ENCODE measurements at places on chromosomes 2 and 18. TPM values are rescaled to one million over a fixed set of nuclear protein-coding genes. Genes with fewer than 3 reads are reported as not detected.

- no peak for ATAC-seq
These were observed 73.9 kb downstream of the TGOLN2 start for GRCh38 chr2:85253890-85254289.

DNA sequence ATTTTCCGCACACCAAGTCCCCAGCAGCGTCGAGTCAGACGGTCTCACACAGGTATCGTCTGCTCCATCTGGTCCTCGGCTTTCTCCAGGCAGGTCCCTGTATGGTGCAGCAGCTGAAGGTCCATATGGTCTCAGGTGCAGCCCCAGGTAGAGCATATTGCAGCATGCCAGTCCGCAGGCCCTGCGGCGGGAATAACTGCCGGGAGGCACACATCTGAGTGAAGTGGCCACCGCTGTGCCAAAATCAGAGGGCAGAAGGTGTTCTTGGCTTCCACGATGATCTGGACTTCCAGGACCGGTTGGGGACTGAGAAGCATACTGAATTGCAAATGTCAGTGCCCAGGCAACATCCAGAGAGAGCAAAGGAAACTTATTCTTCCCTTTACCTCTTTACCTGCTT, 320.3 kb downstream of the RNF144A start:
- no peak for ATAC-seq

- peak; percentile 90 for ATAC-seq
These were observed 413.5 kb downstream of the TXNL1 start for GRCh38 chr18:56224669-56225561.

DNA sequence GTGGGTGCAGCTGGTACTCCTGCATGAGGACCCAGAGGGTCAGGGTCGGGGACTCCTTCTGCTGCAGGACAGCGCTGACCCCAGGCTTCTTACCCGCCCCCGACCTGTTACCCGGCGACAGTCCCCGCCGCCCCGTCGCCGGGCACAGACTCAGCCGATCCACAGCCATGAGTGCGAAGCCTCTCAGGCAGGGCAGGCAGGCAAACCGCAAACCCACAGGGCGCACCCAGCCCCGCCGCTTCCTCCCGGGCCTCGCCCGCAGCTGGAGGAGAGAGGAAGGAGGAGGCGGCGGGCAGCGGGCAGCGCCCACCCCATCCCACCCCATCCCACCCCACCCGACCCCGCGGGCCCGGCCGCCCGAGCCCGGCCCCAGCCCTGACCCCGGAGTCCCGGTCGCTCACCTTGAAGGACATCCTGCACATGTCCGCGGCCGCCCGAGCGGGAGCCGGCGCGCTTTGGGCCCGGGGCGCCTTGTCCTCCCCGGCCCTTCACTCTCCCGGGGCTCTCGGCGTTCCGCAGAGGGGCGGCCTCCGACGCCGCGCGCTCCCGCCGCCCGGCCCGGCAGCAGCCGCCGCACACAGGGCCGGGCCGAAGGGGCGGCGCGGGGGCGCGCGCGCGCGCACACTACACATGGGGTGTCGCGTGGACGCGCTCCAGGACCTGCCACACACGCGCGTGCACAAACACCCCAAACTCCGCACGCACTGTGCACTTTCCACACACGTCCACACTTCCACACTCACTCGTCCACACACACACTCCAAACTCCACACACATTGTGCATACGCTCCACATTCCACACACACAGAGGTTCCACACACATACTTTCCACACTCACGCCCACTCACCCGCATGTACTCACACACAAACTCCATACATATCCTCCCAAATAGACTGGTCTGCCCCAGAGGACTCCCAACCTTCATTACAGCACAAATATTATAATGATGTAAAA, at the start of gene ANKRD29:
ANKRD29 (minus strand) TSS at position 603 of the 955 bp plus-strand sequence; CDS start at position 422, 181 bp downstream.
- peak; percentile 89 for ATAC-seq

- ATAC-seq = no peak
These were observed 24.8 kb downstream of the BOLL start for GRCh38 chr2:197760293-197760657.

- no peak for ATAC-seq
These were observed 62.9 kb downstream of the AQP4 start for GRCh38 chr18:26802330-26803200.

DNA sequence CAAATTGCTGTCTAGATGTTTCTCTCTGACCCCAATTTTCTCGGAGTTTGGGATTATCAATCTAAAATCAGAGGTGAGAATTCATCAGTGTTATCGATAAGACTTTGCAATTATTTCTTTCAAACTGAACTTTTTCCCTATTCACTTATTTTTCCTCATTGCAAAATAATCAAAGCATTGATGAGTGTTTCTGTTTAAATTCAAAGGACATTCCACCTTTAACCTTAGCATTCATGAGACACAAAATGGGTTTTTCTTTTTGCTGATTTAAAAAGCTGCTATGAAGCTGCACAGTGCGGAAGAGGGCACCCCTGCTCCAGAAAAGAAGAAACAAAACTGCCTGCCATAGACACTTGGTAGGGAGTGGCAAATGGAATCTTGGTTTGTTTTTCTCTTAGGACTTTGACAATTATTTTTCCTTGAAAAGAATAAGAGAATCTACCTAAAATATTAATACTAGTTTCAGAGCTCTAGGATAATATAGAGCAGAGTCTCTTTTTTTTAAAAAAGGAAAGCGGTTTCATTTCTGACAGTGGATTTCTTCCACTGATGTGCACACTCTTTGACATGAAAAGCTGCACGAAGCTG, 203.4 kb downstream of the TGIF1 start:
- ATAC-seq = no peak

- peak; percentile 65 for ATAC-seq
These were observed 34.2 kb upstream of the EN1 start for GRCh38 chr2:118881490-118882129.

DNA sequence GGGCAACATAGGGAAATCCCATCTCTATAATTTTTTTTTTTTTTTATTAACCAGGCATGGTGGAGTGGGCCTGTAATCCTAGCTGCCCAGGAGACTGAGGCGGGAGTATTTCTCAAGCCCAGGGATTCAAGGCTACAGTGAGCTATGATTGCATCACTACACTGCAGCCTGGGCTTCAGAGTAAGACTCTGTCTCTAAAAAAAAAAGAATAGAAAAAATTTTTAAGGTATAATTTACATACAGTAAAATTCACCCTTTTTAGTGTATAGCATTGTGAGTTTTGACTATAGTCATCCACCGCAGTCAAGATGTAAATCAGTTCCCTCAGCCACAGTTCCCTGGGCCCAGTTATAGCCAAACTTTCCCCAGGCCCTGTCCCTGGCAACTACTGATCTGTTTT, 57.1 kb upstream of the MSH6 start:
- no peak for ATAC-seq

GRCh38 chr2:176636401-176636800, 367.2 kb downstream of the MTX2 start:
- ATAC-seq = no peak

GRCh38 chr2:107645586-107645985, 181.1 kb upstream of the RGPD4 start:
- no peak for ATAC-seq

DNA sequence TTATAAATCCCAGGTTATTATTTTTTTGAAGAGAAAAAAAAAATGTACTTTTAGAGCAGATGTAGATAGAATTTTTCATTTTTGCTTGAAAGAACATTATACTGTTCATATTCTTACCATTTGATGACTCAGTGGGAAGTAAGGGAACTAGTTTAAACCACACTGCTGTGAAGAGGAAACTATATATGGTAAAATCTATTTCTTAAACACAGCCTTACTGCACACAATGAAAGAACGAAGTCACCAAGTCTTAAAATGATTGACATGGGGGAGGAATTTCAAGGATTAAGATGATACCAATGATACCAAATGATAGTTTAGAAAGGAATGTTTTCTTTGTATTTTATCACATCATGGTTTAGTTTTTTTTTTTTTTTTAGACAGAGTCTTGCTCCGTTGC, 5.0 kb downstream of the ACTR2 start:
- no peak for ATAC-seq

- ATAC-seq = no peak
These were observed 41.4 kb upstream of the TMEFF2 start for GRCh38 chr2:192236136-192236535.

GRCh38 chr2:212361174-212361756, 177.3 kb downstream of the ERBB4 start:
- no peak for ATAC-seq

CCDC150 gene
- 9.1 TPM for total RNA-seq

SERPINE2 gene
- 20.1 TPM for total RNA-seq

GCFC2 gene
- total RNA-seq = 13.2 TPM

ACMSD gene
- 0.49 TPM for total RNA-seq

LRRC30 gene
- 0.43 TPM for total RNA-seq

METTL4 gene
- 12.8 TPM for total RNA-seq
